ENCODE measurements at places on chromosomes 6 and 20.

DNA sequence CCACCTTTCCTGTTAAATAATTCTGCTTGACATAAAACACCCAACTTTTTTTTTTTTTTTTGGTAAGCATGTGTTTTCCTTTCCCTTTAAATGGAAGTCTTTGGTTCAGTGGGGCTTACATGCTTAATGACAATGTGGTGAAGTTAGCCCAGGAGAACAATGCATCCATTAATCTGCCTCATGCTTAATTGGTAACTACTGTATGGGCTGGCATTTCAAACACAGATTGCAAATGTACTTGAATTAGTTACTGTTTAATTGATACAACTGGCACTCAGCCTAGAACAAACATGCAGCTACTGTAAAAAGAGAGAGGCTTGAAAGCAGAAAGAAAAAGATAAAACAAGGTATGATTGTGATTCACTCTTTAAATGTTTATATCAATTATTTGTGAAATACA, 483.6 kb upstream of the NOX3 start:
- DNase-seq = no peak

DNA sequence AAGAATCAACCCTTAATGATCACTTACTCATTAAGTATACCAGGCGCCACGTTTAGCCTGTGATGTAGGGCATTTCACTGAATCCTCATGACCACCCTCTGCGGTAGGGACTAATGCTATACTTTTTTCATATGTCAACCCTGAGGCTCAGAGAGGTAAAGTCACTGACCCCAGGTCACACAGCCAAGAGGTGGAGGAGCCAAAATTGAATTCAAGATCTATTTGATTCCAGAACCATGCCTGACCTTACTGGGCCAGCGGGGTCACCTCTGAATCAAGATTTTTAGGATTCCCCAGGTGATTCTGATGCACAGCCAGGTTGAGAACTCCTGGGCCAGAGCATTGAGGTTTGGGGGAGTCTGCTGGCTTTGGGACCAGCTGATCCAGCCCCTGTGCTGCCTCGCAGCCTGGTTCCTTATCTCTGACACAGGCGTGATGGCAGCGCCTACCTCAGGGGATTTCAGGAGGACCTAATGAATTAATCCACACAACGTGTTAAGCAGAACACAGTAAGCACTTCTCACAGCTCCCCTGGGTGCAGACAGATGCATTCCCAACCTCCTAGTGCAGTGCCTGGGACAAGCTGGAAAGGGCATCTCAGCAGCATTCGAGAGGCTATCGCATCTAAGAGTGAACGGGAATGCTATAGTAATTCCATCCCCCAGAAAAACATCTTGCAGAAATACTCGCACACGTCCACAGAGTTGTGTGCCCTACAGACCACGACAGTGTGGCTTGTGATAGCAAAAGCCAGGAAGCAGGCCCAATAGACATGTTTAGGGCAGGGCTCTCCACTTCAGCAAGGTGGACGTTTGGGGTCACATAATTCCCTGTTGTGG, 101.4 kb upstream of the PTPN1 start:
- no peak for DNase-seq

DNA sequence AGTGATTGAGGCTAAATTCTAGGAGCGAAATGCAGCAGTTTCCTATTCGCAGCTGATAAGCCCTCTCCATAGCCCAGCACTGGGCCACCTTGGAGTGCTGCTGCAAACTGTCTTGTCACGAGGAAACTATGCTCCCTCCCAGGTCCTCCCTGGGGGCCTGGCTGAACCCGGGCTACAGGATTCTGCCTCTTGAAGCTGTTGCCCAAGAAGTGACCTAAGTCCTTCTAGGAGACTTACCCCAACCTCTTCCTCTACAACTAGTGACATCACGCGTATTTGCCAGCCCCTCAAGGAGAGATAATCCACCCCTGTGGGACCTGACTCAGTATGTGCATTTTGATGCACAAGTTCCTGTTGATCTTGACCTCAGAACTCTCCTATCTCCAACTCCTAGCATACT, 26.5 kb upstream of the ZFAND3 start:
- no peak for DNase-seq

DNA sequence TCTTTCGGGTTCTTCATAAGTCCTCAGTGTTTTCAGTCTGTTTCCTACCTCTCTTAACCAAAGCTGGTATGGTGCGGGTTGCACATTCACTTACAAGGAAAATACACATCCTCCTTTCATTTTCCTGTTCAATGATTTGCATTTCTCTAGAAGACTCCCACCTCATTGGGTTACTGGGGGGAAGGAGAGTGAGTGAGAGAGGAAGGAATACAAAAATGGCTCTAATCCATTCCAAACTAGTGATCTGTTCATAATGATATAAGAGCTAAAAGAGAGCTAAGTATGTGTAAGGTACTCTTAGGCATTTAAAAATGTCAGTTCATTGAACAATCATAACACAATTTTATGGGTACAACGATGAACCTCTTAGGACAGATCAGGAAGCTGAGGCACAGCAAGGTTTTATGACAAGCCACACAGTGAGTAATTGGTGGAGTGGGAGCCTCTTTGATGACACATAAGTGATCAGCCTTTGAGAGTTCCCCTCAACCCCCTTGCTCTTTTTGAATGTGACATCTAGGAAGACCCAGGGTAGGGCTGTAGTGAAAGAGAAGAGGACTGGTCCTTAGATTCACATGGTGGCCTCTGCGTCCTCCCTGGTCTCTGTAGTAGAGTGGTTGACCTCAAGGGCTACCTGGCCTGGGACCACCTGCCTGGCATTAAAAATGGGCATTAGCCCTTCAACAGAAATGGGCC, 328.4 kb upstream of the SOX4 start:
- no peak for DNase-seq

- no peak for DNase-seq
Observed at GRCh38 chr6:97305414-97306066, 22.5 kb upstream of the MMS22L start.

DNA sequence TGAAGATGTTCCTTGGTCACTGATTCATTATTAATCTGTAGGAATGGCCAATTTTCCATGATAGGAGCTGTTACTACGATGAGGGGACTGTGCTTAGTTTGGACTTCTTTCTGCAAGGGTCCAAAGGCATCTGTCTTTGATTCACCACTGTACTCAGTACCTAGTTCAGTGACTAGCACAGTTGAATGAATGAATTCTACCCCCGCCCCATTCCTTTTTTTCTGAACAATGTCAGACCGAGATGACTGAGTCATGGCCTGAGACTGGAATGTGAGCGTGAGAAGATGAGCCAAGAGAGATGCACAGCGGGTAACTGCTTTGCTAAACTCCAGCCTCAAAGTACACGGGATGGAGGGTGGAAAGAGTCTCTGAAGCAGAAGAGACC, 419 bp upstream of the SNHG17 start:
- no peak for DNase-seq

GRCh38 chr6:164942271-164942670, 367.1 kb downstream of the C6orf118 start:
- no peak for DNase-seq

- no peak for DNase-seq
Observed at GRCh38 chr6:99312354-99312753, 37.1 kb downstream of the FAXC start.

GRCh38 chr6:21367649-21368154, 225.8 kb upstream of the SOX4 start:
- no peak for DNase-seq

- DNase-seq = no peak
Observed at GRCh38 chr6:494394-494793, 102.8 kb downstream of the IRF4 start.

DNA sequence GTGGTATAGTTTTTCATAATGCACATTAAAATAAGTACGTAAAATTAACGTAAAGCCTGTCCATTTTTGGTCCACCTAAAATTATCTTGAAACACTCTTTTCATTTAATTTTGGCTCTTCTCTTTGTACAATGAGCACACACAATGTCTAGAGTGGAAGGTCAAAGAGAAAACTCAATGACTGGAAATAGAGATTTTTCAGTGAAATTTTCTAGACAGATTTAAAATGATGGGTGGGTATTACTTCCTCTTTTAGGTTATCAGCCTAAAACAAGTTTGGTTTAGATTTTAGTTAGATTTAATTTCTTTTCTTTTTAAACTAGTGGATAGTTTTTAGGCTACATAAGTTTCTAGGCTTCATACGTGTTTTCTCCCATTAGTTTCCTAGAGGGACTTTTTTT, 24.9 kb downstream of the DSE start:
- no peak for DNase-seq

Data from germinal center (tissue), 1 donor.